ENCODE measurements at places on chromosomes 1 and 21.

DNA sequence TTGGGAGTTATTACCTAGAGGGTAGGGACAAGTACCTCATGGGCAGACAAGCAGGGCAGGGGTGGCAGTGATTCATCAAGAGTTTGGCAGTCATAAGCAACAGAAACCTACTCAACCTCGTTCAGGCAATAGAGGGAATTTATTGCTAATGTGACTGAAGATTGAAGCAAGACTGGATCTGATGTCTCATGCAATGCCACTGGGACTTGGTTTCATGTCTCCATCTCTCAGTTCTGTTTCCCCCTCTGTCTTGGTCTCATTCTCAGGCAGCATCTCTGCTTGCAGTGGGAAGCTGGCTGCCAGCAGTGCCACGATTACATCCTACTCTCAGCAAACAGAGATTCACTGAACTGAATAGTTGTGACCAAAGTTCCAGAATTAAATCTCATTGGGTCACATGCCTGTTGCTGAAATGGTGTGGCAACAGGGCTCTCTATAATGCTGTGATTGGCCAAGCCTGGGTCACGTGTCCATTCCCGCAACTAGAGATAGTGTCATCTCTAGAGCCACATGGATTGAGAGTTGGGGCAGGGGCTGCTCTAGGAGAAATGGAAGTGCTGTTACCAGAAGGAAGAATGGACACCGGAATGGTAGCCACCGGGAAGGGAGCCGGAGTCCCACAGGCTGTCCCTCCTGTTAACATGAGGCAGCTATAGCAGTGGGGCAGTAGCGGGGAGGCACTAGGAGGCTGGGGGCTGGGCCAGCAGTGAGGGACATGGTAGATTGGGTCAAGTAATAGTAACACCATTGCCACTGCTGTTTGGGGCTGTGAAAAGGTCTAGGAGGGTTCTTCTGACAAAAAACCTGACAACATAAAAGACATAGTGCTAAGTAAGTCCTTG, 3.9 kb upstream of the CDC42 start:
- DNase-seq = peak; percentile 41

DNA sequence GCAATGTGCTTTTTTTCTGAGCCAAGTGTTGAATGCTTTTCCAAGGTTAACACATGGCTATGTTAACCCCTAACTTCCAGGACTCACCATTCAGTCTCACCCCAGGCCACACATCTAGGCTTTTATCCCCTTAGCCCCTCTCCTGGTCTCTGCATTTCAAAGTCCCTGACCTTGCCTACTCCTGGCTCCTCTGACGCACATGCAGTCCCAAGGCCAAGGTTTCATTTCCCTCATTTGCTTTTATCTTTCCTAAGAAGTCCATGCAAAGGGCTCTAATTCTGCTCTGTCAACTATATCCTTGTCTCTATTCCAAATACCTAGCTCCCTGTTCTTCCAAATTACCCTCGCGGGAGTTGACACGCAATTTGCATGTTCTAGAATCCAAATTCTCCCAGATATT, 25.4 kb downstream of the SLC30A10 start:
- DNase-seq = no peak

DNA sequence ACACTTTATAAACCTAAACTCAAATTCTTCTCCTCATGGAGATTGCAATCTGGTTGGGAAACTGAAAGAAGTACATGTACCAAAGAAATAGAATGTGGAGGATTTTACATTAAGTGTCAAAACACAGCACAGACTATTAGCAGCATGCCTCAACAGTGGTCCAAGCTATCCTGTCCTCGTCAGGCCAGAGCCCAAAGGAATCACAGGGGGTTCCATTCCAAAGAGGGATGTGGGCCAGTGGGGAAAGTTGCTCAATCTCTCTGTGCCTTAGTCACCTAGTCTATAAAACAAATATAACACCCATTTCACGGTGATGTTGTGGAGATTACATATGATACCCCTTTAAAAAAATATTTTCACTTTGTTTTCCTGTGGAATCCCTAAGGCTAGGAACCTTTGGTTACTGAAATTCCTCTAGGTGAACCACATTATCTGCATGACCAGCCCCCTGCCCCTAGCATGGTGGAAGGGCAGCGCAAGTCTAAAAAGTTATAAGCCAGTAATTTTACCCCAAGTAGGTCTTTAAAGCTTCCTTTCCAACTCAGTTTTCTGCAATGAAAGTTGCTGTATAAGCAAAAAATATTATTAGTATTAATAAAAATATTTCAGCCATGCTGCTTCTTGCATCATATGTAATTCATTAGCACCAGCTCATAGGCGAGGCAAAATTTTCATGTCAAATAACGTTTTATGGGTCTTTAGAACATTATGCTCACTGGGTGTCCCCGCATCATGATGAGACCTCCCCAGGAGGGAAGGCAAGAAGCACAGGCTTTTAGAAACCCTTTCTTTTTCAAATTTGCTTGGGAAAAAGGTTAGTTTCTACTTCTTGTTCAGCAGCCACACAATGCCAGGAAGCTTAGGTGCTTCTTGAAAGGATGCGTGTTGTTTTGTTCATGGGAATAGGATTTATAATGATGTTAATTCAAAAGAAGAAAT, 548.8 kb upstream of the PKN2 start:
- no peak for DNase-seq

GRCh38 chr1:230824919-230825721, 43.2 kb downstream of the C1orf198 start:
- DNase-seq = no peak

DNA sequence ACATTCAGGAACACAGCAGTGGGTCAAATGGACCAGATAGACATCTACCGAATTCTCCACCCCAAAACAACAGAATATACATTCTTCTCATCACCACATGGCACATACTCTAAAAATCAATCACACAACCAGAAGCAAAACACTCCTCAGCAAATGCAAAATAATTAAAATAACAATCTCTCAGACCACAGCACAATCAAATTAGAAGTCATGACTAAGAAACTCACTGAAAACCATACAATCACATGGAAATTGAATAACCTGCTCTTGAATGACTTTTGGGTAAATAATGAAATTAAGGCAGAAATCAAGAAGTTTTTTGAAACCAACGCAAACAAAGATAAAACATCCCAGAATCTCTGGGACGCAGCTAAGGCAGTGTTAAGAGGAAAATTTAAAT, 49.2 kb downstream of the ZP4 start:
- DNase-seq = no peak

GRCh38 chr1:206896261-206896660, 982 bp upstream of the IL24 start:
- no peak for DNase-seq
